Activated CD4-positive, CD25-positive, alpha-beta regulatory T cell (primary cell): ENCODE measurements at places on chromosomes 16 and 17.

- DNase-seq = no peak
Observed at GRCh38 chr17:18856570-18856915, 1.4 kb upstream of the PRPSAP2 start.

DNA sequence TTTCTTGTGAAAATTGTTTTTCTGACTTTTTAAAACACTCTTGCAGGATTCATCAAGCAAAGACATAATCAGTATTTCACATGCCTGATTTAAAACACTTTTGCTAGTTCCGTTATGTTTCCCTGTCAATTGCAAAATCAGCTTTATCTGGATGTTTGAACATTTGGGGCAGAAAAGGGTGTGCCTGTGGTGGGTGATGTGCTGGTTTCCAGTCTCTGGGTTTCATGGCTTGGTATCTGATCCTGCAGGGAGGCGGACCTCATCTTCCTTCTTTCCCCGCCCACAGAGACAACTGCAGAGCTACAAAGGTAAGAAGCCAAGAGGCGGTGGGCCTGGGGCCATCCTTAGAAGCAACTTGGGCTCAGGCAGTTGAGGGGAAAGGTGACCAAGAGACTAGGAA lies 41.8 kb downstream of the NLRC5 start:
- DNase-seq = no peak

DNA sequence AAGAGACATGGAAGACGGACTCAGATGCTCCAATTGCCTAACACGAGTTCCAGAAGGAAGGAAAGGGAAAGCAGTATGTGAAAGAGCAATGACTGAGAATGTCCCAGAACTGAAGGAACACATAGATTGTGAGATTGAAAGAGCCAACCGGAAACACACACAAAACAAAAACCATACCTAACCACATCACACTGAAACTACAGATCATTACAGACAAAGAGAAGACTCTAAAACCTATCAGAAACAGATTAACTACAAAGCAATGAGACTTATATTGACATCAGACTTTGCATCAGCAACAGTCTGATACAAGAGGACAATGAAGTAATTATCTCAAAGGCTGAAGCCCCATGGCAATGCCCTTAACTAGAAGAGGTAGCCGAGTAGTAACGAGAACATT lies 45.6 kb upstream of the CLEC18B start:
- DNase-seq = no peak

GRCh38 chr17:47949197-47949759 lies 7.9 kb downstream of the PNPO start:
- DNase-seq = peak; percentile 67

DNA sequence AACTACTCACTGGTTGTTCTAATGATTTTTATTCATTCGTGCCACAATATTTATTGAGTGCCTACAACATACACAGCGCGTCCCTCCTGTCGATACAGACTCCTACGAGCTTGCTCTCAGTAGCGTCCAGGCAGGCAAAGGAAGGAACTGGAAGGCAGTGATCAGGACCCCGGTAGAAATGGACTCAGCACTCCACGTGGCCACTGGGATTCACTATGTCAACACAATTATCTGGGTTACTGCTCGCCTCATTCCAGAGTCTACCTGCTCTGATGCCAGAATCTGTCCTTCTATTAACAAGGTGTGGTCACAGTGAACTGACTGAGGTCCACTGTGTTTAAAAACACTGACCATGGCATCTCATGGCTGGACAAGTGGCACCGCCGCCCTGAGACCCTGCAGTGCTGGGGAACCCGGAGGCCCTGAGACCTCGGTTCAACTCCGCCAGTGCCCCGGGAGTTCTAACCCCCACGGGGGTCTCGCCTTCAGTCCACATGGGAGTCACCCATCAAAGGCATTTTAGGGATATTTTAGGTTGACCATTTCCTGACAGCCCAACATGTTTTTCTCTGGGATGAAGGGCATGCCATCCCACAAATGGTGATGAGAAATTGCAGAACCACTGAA lies 71.4 kb downstream of the ZFHX3 start:
- DNase-seq = no peak
